ENCODE measurements at places on chromosomes 4 and X.
A peak's percentile ranks its signal among the peaks of the same experiment; 100 is the strongest.

- DNase-seq = no peak
Measured at GRCh38 chr4:134537701-134538100, 336.1 kb upstream of the PABPC4L start.

- no peak for DNase-seq
Measured at GRCh38 chr4:12884846-12885796, 599.0 kb downstream of the RAB28 start.

DNA sequence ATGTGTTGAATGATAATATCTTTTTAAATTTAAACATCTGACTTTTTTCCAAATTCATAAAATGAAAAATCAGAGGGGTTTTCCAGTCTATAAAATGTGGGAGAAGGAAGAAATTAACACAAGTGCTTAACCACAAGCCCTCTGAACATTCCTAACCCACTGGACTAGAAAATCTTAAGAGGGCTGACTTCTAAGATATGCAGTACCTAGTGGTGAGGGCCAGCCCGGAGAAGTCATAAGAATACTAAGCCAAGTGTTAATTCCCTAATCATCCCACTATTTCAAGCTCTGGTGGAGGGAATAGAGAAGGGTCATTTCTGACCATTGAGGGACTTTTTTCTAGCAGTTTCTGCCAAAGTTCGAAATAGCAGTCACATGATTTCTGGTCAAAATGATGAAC is 86.9 kb upstream of the NEIL3 start:
- DNase-seq = no peak

GRCh38 chr4:7811536-7812191 is 128.0 kb downstream of the AFAP1 start:
- DNase-seq = no peak

GRCh38 chr4:21775703-21776102 is 172.9 kb downstream of the KCNIP4 start:
- DNase-seq = no peak

DNA sequence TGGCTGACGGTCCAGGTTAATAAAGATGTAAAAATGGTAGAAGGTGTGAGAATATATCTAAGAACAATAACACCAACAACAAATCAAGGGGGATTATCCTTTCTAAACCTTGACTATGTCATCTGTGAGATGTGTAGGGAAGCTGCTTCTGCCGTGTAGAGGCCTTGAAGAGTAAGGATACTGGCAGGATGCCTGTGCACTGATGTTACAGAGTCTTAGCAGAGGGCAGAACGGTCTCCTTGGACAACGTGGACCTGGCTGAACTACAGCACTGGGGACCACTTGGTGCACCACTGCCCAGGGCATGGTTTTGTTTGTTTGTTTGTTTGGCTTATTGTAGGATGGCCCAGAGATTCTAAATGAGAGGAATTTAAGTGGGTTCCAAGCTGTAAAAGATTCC is 33.5 kb downstream of the GPAT3 start:
- no peak for DNase-seq

DNA sequence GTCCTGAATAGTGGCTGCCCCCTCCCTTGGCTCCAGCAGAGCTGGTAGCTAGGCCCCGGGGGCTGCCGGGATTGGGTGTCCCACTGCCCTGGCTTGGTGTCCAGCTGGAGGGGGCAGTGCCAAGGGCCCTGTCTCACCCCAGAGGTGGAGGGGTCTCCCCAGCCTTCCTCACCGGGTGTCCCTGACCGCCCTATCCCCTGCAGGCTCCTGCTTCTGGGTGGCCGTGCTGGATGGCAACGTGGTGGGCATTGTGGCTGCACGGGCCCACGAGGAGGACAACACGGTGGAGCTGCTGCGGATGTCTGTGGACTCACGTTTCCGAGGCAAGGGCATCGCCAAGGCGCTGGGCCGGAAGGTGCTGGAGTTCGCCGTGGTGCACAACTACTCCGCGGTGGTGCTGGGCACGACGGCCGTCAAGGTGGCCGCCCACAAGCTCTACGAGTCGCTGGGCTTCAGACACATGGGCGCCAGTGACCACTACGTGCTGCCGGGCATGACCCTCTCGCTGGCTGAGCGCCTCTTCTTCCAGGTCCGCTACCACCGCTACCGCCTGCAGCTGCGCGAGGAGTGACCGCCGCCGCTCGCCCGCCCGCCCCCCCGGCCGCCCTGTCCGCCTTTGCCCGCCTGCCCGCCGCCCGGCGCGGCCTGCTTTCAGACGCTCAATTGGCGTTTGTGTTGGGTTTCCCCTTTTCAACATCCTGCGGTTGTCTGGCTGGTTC is 4.6 kb downstream of the NAT8L start:
- no peak for DNase-seq

DNA sequence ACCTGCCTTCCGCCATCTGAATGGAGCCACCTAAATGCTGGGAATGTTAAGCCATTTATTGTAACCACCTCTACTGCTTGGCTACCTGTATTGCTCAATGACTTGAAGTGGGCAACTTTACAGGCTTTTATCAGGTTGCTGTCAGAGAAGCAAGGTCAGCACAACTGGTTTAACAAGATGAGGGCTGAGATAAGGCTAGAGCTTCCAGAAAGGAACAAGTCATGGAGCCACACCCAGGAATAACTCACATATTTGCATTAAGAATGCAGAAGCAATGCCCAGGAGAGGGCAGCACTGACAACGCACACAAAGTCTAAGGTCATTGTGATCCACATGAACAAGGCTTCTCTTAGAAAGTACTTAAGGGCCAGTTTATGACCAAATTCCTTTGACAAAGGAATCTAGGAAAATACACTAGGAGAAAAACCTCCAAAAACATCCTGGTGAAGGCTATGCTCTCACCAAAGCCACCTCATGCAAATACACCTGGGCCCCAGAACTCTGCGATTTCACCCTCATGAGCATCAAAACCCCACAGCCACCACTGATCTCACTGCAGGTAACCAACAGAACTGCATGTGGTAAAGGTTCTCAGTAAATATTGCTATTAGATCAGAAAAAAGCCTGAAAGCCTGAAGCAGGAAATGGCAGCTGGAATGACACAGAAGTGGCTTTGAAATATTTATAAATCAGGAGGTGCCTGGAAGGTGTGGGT is 15.0 kb upstream of the STS start:
- DNase-seq = no peak

DNA sequence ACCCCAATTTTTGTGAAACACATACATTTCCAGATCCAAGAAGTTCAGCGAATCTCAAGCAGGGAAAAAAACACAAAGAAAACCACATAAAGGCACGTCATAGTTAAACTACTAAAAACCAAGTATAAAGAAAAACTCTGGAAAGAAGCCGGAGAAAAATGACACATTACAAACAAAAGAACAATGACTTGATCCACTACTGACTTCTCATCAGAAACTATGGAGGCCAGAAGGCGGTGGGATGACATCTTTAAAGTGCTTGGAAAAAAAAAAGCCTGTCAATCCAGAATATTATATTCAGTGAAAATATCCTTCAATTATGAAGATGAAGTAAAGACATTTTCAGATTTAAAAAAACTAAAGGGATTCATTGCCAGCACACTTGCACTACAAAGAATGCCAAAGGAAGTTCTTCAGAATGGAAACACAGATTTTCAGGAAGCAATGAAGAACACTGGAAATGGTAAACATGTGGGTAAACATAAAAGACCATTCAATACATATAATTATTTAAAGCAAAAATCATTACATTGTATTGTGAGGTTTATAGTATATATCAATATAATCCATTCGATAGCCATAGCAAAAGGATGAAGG is 32.6 kb upstream of the PPP2R2C start:
- DNase-seq = no peak

DNA sequence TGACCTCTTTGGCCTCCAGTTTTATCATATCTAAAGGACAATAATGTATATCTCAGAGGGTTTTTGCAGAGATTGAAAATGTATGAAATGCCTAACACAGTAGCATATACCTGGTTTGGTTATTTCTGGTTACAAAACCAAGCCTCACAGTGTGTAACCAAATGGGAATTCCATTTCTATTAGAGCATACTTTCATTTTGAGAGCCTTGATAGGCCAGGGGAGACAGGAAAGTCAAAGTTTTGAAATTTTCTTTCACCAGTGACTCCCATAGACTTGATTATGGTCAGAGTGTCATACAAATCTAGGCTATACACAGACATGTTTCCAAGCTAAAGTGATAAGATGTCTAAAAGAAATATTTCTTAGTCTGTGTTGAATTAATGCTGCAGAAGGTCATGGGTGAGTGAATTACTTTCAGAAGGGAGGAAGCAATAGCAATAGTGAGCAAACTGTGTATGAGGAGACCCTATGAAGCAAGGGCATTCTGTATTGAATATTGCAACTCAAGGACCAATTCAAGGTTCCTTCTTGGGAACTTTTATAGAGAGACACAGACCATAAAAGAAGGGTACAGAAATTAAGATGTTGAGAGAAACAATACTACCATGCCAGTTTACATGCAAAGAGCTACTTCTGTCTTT is 151.1 kb downstream of the PDE5A start:
- DNase-seq = no peak

- no peak for DNase-seq
Measured at GRCh38 chr4:152160225-152160800, 375.6 kb downstream of the FBXW7 start.

GRCh38 chrX:47612418-47612817 is 7.2 kb downstream of the SYN1 start:
- no peak for DNase-seq

DNA sequence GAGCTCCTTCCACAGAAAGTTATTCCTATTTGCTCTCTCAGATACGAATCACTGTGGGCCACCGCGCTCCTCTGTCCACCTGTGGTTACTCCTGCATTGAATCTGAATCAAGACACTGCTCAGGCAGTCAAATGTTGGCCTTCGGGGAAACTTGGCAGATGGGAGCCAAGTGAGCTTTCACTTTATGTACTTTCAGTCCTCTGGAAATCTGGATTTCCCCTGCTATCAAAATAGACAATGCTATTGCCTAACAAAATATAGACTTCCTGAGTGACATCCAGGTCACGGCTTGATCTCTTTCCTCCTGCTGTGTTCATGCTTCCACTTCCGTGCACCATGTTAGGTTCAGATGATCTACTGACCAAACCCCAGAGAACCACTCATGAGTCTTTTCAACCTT is 43.8 kb downstream of the FHL1 start:
- DNase-seq = no peak

- DNase-seq = no peak
Measured at GRCh38 chr4:101556842-101557241, 209.5 kb upstream of the PPP3CA start.

GRCh38 chrX:130082244-130083106 is 27.8 kb downstream of the ELF4 start:
- DNase-seq = peak; percentile 46

DNA sequence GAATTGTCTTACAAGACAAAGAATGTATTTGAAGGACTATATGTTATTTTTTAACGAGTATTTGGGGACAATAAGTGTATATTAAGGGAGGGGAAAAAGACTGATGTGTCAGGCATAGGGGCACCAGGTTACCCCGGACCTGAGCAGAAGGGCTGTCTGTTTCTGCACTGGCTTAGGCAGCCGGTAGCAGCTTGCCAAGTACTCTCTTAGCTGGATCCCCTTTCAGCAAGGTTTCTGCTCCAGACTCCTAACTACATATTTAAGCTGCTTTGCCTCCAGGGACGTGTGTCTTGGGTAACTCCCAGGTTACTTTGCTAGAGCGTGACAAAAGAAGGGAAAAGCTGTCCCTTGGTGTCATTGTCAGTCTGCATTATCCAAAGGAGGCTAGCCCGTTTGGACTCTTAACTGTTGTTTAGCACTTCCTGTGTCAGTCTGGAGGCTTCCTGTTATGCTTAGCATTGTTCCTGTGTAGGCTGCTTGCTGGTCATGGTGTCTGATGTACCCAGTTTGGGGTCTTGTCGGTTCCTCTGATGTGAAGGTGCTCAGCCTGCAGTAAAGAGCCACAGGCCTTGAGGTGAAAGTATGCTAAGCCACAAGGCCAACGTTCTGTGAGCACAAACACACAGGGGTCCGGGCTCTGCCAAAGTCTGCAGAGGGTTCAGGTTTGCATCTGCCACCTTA is 11.6 kb downstream of the CXCR3 start:
- no peak for DNase-seq

- DNase-seq = no peak
Measured at GRCh38 chr4:41693629-41694028, 54.9 kb downstream of the PHOX2B start.

DNA sequence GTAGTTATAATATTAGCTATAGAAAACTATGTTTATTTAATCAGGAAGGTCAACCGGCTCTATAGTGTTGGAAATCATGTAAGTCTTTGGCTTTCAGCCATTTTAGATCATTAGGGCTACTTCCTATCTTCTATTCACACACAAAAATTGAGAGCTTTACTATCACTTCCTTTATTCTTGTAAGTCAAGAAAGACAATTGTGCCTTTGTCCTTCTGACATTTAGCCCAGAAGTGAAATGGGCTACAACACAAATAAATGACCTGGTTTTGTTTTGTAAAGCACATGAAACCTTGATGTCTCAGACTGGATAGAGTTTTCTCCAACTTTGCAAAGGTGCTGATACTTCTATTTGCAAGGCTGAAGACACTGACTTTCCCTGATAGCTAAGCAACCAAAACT is 122.4 kb upstream of the ACSL4 start:
- no peak for DNase-seq

GRCh38 chrX:47843363-47843762 is 6.7 kb downstream of the ZNF81 start:
- DNase-seq = no peak

- DNase-seq = no peak
Measured at GRCh38 chrX:17410651-17411050, 35.7 kb downstream of the NHS start.

DNA sequence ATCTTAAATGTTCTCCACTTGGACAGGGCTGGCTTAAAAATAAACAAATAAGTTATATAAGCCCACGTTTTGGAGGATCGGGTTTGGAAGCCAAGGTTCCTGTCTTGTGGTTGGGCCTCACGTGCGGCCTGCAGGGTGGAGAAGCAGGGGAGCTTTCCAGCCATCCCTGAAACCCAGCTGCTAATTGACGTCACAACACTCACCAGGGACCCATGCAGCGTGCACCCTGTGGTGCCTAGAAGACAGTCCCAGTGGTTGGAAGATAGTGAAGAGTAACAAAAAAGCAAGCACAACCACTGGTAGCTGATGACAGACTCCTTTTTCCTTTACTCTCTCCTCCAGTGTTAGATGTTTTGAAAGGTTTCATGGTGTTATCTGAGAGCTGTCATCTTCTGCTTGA is 142.0 kb upstream of the RBPJ start:
- no peak for DNase-seq

DNA sequence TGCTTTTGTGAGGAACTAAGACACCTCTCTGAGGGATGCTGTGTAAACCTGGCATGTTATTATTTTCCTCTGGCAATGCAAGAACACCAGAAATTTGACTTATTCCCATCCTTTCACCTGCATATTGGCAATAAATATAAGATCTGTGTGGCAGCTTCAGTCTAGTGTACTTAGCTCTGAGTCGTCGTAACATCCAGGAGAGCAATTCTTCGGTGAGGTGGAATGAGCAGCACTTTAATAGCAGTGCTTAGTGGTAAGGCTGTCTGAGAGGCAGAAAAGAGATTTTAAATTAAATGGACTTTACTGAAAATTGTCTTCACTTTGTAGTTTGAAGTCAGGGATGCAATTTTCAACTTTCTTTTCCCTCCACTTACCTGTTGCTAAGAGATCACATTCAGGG is 344.9 kb downstream of the PCDH7 start:
- no peak for DNase-seq

- DNase-seq = no peak
Measured at GRCh38 chr4:40719008-40719623, 30.6 kb upstream of the NSUN7 start.

Measured in stimulated activated effector memory CD8-positive, alpha-beta T cell treated with anti-CD3 and anti-CD28 coated beads, Interleukin-12 subunit alpha, Interleukin-12 subunit beta, amount 100 ng/mL, for 72 hours (primary cell).